Omental fat pad (tissue), 4 donors: ENCODE measurements at places on chromosomes 3 and 15. TPM values are rescaled to one million over a fixed set of nuclear protein-coding genes. Genes with fewer than 3 reads are reported as not detected.

STARD5 gene
- total RNA-seq = 2.7 TPM

DNA sequence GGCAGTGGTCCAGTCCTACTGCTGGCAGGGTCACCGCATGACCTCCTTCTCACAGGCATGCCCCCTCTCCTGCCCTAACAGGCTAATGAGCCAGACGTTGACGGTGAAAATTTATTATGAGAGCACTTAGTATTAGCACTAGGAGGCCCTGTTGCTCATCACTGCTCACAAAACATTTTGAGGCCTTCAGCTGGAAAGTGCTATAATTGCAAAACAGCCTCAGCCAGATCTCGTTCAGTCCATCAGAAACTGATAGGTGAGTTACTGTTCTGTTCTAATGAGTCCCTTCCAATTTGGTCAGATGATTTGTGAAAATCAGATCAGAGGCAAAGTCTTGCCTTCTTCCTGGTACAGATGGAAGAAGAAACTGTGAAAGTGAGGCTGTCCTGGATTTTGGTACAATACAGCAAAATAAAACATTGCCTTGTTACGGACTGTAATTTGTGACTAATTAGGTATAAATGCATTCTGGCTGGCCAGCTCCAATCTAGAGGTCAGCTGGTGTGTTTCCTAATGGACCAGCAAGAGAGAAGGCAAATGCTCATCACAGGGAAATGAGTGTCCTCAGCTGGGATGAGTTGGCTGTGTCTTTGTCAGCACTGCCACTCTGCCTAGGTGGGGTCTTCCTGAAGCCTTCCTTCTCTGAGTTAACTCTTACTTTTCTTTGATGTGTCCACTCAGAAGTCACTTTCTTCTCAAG is 316.8 kb downstream of the CHST2 start:
- DNase-seq = no peak

DNA sequence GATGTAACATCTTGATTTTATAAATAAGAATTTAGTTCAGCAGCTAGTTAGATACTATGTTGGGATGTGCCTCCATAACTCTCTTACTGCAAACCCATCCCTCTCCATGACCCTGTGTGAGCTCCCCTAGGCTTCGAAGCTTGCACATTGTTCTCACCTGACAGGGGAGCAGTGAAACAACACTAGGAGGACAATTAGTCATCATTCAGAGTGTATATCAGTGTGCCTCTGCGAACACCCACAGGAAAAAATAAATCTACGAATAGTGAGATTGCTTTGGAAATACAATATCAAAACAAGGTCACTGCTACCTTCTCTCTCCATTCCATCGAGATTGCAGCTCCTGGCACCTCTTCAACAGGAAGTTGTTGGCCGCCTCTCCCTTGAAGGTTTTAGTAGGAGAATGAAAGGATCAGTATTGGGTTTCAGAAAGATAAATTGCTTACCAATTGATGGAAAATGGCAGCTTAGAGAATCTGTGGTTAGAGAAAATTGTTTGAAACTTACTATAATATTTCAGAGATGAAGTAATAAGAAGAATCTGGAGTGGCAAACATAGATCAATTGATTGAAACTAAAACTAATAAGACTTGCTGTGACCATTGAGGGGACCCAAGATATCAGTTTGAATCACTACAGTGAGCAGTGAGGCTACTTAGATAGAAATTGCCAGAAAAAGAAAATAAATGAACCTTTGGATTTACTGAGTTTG is 103.2 kb downstream of the CHL1 start:
- no peak for DNase-seq

GRCh38 chr3:101886626-101887025 is 37.3 kb downstream of the NFKBIZ start:
- DNase-seq = no peak

MAP1A gene
- total RNA-seq = 10.9 TPM

DNA sequence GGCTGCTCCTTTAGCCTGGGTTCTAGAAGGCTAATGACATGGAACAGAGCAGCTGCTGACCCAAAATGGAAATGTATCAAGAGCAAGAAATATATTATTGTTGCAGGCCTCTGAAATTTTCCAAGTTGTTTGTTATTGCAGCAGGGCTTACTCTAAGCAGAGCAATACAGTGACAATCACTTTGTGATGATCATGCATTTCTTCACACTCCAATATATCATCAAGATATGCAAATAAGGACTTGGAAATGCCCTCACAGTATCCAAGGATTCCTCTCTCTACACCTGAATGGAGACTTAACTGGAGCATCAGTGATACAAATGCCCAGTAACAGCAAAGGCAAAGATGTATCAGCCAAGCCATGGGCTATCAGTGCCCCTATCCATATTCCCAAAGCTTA is 89.6 kb downstream of the PDZRN3 start:
- DNase-seq = no peak

DNA sequence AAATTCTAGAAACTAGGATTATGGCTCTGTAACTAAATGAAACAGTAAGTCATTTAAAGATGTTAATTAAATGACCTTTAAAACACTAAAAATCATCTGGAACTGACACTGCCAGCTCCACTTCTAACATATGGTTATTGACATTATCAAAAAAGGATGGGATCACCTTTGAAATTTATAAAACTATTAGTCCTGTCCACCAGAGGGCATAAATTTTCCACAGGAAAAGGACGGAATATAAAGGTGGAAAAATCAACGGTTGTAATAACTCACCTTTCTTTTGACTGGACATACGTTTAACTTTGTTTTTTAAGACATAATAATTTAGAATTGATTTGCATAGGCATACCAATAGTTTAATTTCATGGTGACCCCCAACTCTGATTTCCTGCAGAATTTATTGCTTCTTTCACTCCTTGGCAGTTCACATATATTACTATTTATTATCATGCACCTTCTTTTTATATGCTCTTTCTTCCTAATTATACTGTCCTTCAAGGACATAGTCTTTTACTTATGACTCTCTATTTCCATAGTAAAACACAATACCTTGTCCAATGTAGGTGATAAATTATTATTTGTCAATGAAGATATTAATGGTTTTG is 345.7 kb downstream of the CADM2 start:
- DNase-seq = no peak

DNA sequence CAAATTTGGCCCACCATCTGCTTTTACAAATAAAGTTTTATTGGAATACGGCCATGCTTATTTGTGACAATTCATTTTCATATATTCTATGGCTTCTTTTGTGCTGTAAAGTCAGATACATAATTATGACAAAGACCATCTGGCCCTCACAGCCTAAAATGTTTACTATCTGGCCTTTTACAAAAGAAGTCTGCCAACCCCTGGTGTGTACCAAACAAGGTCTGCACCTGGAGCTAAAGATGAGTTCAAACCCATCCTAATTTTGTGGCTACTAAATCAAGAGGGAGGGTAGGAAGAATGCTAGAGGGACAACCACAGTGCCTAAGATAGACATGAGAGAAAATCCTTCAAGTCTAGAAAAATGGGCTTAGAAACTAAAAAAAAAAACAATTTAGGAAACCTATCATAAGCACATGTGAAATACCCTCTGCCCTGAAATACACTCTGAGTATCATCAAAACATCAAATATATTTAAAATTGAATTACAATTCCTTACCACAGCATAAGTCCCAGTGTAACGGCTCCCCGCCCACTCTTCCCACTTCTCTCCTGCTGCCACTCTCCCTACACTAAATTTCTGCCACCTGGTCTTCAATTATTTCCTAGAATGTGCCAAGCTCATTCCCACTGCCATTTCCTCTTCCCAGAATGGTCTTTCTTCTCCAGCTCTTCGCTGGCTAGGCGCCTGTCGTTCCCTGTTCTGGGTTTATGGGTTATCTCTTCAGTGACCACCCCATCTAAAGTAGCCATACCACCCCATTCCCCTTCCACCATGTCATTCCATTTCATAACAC is 950.7 kb upstream of the CFAP20DC start:
- no peak for DNase-seq

DNA sequence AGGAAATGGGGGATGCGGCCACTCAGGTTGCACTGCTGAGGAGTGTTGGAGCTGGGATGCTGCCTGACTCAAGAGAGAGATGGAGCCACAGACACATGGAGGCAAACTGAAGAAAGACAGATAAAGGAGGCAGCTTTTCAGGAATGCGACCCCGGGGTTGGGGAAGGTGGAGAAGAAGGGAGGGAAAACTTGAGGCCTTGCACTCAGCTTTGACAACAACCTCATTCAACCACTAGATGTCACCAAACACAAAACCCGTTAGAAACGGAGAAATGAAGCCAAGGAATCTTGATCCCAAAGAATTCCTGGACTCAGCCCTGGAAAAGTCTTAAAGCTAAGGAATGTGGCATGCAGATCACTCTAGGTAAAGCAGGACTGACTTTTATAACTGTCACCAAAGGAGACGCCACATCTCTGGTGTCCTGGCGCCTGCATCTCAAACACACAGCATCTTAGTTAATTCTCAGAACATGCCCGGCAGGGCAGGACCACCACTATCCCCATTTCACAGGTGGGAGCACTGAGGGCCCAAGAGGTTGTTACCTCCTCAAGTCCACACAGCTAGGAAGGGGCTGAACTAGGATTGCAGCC is 59.6 kb upstream of the LMCD1 start:
- no peak for DNase-seq

GRCh38 chr3:119891944-119892721 is 110.2 kb downstream of the NR1I2 start:
- DNase-seq = no peak

GRCh38 chr3:63202529-63202928 is 75.6 kb upstream of the SYNPR start:
- DNase-seq = no peak

GREM1 gene
- total RNA-seq = 2.2 TPM

ITPKA gene
- 2.0 TPM for total RNA-seq

DNA sequence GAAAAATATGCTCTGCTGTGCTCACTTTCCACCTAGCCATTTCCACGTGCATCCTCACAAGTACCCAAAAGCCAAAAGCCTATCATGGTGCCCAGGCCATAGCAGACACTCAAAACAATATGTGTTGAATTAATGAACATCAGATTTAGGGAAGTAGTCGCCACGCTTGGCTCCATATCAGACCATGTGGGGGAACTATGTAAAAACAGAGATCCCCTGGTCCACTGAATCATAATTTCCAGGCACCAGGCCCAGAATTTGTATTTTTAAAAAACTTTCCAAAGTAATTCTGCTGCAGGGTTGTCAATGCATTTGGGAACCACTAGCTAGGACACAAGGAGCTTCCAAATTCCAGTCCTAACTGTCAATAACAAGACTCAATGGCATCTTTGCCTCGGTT is 77.3 kb downstream of the CNTN3 start:
- no peak for DNase-seq

LSAMP gene
- total RNA-seq = 1.9 TPM

GRCh38 chr15:39282663-39283208 is 298.1 kb upstream of the THBS1 start:
- no peak for DNase-seq

- no peak for DNase-seq
Observed at GRCh38 chr15:78035861-78036476, 41.5 kb downstream of the TBC1D2B start.
